Activated CD8-positive, alpha-beta memory T cell treated with anti-CD3 and anti-CD28 coated beads for 48 hours (primary cell): ENCODE measurements at places on chromosomes 2 and 18.

DNA sequence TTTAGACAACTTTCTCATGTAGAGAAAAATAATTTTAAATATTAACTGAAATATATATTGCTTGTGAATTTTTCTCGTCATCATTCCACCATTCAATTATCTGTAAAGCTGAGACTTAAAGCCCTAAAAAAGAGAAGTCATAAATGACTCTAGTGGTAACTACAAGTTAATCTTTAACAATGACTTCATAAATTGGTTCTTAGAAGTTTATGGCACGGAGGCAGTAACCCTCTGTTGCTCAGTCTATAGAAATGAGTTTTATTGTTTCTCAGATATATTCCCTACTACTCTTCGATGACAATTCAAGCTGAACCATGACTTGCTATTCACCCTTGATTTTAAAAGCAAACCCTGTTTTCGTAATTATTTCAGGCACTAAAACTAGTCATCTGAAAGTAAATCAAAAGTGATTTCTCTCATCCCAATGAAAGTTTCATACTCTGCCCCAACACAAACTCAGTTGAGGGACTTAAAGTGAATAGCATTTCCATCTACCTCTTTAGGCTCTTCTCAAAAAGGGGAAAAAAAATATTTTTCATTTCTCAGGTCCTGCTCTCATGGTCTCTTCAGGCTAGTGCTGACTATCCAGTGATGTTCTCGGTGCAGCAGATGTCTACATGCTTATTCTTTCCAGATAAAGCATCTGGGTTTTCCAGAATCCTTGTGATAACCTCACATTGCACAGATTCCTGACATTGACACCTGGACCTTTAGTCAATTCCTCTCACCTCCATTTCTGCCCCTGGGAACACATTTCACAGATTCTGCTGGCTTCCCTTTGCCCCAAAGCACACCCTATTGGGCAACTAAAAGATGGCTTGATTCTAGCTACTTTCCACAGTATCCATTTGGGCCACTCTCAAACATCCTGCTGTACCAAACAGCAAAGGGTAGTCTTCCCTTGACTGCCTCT lies 207.8 kb upstream of the LRATD1 start:
- DNase-seq, result no peak

GRCh38 chr18:70290482-70291294 lies 1.8 kb downstream of the SOCS6 start:
- DNase-seq, result no peak

DNA sequence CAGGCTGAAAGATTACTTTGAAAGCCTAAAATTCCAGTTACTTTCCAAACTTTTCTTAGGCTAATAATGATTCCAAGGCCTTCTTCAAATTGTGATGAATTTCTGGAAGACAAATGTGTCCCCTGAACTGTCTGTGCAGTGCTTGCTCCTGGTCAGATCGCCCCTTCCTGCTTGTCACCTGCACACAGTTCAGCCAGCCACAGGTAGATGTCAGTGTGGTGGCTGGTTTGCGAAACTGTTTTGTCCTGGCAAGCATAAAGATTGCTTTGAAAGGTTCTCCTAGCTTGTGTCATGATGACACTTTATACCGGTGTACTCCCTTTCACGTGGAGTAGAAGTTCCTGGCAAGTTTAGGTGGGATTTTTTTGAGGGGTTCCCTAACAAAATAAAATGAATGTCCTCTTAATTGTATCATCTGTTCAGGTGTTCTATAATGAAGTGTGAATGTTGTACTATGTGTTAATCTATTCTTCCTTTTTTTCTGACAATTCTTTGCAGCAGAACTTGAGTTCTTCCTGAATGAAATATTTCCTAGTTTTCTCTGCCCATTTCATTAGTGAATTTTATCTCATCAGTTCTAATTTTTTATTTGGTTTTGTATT lies 298.8 kb downstream of the ZNF407 start:
- DNase-seq, result no peak

GRCh38 chr18:46073474-46074331 lies 1.6 kb upstream of the PSTPIP2 start:
- peak; percentile 47 for DNase-seq
